ENCODE measurements at places on chromosomes 13 and 19.

- no peak for DNase-seq
These were observed 16.4 kb downstream of the SIX5 start for GRCh38 chr19:45752639-45753038.

- no peak for DNase-seq
These were observed 10.5 kb upstream of the ELF1 start for GRCh38 chr13:41029629-41030028.

GRCh38 chr13:39259371-39260140 is 221.3 kb downstream of the NHLRC3 start:
- DNase-seq = no peak

DNA sequence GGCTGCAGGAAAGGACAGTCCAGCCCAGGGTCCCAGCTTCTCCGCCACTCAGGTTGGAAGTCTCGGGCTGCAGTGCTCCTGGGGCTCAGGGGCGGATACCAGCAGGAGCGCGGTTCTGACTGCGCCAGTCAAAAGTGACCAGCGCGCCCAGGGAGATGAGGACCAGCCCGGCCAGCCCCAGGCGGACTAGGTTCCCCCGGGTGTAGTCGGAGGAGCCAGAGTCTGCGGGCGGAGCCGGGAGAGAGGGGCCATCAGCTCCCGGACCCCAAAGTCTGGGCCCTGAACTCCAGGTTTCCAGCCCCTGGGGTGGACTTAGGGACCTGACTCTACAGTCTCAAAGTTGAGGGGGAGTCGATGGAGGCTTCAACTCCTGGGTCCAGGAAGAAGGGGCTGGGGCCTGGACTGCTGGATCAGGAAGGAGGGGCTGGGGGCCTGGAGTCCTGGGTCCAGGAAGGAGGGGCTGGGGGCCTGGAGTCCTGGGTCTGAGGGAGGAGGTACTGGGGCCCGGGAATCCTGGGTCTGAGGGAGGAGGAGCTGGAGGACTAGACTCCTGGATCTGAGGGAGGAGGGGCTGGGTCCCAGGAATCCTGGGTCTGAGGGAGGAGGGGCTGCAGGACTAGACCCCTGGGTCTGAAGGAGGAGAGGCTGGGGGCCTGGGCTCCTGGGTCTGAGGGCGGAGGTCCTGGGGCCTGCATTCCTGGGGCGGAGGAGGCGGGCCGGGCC is 5.3 kb downstream of the OSCAR start:
- no peak for DNase-seq

DNA sequence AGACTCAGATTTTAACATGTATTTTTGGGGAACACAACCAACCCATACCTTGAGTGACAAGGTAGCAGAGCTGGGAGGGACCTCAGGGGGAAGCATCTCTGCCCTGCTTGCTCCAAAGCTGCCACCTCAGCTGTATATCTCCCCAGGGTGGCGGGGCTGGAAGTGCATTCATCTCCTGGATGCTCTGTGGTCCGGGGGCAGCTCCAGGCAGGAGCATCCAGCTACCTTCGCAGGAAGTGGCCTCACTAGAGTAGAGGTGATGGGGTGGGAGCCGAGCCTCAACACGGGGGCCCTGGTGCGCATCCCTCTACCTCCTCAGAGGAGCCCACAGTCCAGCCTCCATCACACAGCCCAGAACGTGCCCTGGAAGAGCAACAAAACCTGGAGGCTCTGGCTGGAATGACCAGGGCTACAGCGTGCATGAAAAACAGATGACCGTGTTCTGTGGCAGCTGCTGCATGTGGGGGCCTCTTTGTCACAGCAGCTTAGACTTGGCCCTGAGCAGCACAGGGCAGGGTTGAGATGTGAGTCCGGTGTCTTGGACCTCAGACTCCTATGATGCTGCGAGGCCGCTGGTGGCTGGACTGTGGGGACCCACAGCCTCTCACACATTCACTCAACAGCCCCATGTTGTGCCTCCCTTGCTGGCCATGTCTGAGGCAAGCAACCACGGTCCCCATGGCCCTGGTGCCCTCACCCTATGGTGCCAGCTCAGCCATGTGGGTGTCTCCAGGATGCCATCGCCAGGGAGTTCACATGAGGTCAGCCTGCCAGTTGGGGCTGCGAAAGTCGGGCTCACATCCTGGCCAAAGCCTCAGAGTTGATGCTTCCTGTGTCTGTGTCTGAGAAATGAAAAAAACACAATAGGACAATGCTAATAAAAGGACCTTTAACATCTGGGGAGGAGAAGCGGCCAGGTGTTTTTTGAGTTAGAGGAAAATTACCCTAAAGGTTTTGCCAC is 17.1 kb upstream of the GAS6 start:
- DNase-seq = no peak

- no peak for DNase-seq
These were observed 245.2 kb downstream of the TBC1D4 start for GRCh38 chr13:75236774-75237173.

DNA sequence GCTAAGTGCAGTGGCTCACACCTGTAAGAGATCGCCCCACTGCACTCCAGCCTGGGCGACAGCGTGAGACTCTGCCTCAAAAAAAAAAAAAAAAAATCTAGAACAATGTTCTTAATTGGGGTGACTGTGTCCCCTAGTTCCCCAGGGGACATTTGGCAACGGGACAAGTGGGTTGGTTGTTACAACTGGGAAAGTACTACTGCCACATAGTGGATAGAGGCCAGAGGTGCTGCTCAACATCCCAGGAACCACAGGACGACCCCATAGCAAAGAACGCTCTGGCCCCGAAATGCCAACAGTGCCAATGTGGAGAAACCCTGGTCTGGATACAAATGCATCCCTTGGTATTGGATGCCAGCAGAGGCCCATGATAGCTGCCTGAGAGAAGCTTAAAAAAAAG is 11.8 kb downstream of the NLRP12 start:
- no peak for DNase-seq

DNA sequence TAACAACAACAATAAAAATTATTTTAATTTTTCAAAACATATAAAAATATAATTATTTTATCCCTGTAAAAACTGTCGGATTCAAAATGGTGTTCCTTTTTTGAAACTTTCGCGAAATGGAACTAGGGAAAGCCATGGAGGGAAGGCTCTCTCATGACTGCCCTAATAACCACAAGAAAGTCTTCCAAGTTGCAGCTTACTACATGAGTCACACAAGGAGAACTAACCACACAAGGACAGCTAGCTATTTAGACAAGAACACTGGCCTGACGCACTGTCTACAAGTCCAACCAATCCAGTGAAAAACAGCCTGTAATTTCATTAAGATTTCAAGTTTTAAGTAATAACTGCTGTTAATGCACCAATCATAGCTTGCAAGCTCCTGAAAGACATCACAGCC is 319.2 kb upstream of the PCDH9 start:
- DNase-seq = no peak

GRCh38 chr13:44591316-44591715 is 15.2 kb upstream of the TSC22D1 start:
- DNase-seq = no peak

DNA sequence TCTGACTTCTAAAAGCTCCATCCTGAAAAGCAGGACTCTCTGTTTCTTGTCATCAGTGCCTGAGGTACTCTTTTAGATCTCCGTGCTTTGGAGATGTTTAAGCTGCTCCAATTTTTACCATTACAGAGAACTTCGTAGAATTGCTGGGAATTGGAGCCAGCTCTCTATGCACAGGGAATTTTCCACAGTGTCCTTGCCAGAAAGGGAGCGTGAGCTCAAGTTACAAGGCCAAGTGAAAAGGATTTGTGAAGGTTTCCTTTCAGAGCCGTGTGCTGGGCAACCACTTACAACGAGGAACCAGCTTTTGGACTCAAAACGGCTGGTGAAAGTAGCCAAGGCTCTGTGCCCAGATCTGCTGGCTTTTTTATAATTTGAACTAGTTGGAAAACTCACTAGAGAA is 82.6 kb downstream of the NUFIP1 start:
- no peak for DNase-seq

DNA sequence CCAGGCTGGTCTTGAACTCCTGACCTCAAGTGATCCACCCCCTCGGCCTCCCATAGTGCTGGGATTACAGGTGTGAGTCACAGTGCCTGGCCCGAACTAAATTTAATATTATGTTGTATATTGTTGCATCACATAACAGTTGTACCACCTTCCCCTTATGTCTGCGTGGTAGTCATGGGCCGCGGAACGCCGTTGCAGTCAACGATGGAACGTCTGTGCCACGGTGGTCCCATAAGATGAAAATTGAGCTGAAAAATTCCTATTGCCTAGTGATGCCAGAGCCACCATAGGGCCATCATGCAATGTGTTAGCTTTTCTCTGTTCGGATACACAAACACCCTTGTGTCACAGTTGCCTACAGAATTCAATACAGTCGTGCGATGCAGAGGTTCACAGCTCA is 236.1 kb downstream of the TEX29 start:
- no peak for DNase-seq

DNA sequence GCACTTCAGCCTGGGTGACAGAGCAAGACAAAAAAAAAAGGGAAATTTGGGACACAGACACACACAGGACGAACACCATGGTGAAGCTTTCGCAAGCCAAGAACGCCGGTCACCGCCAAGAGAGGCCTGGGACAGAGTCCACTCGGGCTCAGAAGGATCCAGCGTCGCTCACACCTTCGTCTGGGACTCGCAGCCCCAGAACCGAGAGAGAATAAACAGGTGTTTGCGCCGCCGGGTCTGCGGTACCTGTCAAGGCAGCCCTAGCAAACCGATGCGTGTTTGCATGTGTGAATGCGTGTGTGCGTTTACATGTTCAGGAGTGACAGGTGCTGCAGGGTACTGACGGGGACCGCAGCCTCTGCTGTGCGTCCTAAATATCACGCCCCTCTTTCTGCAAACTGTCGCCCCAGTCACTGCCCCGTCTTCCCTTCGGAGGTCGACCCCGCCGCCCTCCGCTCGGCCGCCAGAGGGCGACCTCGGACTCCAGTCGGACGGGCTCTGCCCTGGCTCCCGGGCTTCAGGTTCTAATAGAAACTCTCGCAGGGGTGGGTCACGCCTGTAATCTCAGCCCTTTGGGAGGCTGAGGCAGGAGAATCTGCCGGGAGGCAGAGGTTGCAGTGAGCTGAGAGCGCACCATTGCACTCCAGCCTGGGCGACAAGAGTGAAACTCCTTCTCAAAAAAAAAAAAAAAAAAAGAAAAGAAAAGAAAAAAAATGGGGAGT is 11.8 kb upstream of the CSNK1G2 start:
- peak; percentile 61 for DNase-seq

DNA sequence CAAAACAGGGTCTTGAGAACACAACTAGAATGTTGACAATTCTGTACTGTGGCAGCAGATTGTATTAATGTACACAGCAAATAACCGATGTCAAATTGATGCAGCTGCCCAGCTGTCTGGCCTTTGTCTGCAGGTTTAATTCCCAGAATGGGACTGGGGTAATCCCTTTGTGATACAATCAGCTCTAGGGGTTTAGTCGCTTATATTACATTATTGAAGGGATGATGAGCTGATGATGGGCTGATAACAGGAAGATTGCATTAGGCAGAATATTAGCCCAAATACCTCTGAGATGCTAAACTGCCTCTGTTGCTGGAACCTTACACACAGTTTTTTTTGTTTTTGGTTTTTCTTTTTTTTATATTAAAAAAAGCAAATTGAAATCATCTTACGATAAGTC is 265.0 kb downstream of the RBM26 start:
- no peak for DNase-seq

DNA sequence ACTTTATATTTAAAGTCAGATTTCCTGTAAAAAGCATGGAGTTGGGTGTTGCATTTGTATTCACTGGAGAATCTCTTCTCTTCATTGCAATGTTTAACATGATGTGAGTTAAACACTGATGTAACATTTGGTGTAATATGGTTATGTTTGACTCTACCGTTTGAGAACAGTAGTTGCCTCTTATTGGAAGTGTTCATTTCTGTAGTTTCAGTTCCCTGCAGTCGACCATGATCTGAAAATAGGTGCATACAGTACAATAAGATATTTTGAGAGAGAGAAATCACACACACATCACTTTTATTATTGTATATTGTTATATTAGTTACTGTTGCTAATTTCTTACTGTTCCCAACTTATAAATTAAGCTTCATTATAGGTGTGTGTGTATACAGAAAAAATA is 105.2 kb upstream of the SPACA7 start:
- no peak for DNase-seq

GRCh38 chr19:11261431-11261970 is 823 bp downstream of the DOCK6 start:
- no peak for DNase-seq

DNA sequence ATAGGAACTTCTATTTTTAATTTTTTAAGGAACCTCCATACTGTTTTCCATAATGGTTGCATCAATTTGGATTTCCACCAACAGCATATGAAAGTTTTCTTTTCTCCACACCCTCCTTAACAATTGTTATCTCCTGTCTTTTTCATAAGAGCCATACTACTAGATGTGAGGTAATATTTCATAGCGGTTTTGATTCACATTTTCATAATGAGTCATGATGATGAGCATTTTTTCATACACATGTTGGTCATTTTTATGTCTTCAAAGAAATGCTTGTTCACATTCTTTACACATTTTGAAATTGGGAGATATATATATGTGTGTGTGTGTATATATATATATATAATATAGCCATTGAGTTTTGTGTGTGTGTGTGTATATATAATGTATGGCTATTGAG is 420.3 kb upstream of the PCDH9 start:
- no peak for DNase-seq

DNA sequence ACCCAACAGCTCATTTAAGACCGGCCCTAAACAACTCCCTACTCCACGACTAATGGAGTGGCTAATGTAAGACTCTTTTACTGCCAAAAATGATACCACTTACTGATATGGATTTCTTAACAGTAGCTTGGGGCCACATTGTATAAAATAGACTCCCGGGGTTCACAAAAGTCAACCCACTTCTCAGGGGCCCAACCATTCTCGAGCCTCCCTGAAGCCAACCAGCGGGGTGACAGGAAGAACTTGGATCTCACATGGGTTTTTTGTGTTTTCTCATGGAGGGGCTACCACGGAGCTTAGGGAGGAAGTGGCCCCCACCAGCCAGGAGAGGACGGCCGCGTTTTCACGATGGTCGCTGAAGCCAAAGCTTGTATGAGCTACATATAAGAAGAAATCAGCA is 8.1 kb downstream of the MCF2L start:
- no peak for DNase-seq

DNA sequence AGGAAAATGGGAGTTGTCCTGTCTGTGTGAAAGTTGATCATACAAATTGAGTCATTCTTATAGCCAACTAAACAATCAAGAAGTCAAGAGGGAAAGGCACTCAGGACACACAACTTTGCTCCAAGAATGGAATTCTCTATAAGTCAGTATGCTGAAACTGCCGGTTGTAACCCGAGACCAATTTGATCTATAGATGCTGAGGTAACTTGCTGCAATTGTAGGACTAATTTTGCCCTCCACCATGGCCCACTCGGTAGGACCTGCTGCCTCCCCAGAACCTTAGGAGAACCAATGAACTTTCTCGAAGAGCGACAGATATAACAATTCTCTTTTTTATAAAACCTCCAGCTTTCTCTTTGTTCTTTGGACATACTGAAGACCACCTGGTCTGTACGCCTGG is 157.0 kb downstream of the RNF17 start:
- no peak for DNase-seq

- no peak for DNase-seq
These were observed 5.1 kb downstream of the BCAM start for GRCh38 chr19:44813841-44814470.

DNA sequence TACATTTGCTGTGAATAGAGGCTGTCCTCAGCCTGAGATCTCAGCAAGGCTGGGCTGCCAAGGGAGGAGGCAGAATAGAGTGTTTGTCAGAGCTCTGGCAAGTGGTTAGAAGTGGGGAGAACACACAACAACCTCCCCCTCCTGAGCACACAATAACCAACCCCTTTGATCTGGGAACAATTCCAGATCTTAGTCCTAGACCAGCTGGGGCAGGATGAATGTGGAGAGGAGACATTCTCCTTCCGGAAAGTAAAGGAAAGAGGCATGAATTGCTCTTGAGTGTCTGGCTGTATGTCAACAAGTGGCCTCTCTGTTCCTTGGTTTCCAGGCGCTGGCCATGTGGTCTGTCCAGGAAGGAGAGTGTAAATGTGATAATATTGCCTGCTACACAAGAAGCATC is 114.9 kb upstream of the TMTC4 start:
- no peak for DNase-seq

Measured in cerebellar nuclear complex (tissue), 1 donor.